ENCODE measurements at places on chromosomes 3 and 15.

DNA sequence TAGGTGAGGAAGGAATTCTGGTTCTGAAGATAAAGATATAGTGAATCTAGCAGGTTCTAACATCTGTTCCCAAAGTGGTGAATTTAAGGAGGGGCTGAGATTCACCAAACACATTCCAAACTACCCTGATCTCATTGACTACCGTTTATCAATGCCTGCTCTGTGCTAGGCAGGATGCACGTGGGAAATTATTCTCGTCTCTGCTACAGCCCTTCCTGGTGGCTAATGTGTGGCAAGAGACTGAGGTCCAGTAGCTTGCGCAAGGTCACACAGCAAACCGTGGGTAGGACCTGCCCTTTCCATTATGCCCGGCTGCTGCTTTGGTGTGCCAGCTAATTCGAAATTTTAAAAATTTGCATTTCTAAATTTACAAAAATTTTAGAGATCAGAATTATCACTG is 209.5 kb upstream of the TRIM42 start:
- no peak for DNase-seq

DNA sequence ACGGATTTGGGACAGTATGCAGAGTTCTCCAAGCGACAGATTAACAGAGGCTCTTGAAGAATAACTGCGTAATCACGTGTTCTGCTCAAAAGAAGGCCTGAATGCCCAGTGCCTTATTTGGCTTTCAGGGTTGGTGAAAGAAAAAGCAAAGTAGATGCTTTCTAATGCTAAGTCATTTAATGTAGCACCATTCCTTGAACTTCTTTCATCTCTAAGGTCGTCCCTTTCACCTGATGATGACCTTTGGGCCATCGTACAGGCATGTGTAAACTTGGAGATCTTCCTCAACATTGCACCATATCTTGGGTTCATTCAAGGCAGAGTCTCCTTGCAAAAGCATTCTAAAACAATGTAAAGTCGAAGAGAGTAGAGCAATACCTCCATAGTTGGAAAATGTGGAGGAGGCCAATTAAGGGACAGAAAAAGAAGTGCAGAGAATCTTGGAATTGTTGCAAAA is 48.9 kb downstream of the TMEM44 start:
- DNase-seq = no peak

GRCh38 chr3:126887686-126888085 is 95.2 kb upstream of the PLXNA1 start:
- DNase-seq = no peak

- DNase-seq = no peak
These were observed 23.0 kb downstream of the GSK3B start for GRCh38 chr3:120071259-120071658.

GRCh38 chr15:67190326-67190725 is 64.1 kb downstream of the AAGAB start:
- DNase-seq = no peak

- no peak for DNase-seq
These were observed 87.3 kb upstream of the RNF7 start for GRCh38 chr3:141650783-141651182.

DNA sequence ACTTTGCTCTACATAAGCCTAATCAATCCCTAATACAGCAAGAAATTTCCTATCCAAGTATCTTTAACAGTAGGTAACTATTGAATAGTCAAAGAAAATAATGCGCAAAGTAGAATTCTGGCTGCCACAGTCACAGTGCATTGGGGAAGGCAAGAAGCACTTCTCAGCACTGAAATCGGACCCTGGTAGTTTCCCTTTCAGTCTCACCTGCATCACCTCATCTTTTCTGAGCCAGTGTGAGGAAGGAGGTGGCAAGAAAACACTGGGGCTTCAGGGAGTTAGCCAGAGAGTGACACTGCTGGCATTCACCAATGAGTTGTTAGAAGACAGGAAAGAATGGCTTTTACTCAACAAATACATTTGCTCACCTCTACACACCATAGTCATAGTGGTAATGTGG is 8.3 kb downstream of the TRIM42 start:
- no peak for DNase-seq

DNA sequence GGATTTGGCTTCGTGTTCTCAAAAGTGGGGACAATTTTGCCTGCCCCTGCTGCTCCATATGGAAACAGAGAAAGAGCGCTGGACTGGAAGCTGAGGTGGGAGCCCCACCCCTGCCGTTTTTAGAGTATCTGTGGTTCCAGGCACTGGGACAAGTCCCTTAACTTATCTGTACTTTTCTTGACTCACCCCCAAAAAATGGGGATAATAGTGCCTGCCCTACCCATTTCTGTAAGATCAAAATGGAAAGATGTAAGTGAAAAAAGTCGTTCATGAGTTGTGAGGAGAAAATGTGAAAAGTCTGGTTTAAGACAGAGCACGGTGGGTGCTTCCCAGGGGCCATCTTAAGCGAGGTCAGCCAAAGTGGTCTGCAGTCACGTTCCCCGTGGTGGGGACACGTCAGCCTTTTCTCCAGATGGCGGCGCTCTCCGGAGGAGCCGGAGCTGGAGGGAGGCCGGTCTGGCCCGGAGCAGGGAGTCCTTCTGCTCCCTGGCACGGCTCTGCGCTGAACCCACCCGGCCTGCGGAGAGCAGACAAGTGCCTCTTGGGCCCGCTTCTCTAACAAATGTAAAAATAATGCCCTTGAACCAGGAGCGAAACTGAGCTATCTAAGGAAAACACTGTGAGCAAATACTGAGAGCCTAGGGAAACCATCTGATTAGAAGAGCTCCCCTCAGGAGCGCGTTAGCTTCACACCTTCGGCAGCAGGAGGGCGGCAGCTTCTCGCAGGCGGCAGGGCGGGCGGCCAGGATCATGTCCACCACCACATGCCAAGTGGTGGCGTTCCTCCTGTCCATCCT is at the start of gene CLDN18:
TSS of gene CLDN18 (plus strand) at position 690 of the 797 bp plus-strand sequence. CDS start at position 751, 61 bp downstream.
- DNase-seq = no peak
